ENCODE measurements at places on chromosomes 1 and 21.

DNA sequence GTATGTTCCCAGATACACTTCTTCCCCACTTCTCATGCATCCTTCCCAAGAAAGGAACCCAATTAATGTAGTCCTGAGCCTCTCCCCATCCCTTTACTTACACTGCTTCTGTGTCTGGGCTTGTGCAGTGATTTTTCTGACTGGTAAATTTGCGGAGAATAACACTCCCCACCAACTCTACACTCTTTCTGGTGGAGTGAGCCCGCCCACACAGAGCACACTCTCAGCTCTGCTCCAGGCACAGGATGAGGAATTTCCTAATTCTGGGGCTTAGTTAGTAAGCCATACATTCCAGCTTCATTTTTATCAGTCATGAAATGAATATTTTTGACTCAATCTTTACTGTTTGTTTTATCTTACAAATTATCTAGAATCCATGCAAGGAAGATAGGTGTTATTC is 38.6 kb downstream of the FMO4 start:
- DNase-seq = no peak

DNA sequence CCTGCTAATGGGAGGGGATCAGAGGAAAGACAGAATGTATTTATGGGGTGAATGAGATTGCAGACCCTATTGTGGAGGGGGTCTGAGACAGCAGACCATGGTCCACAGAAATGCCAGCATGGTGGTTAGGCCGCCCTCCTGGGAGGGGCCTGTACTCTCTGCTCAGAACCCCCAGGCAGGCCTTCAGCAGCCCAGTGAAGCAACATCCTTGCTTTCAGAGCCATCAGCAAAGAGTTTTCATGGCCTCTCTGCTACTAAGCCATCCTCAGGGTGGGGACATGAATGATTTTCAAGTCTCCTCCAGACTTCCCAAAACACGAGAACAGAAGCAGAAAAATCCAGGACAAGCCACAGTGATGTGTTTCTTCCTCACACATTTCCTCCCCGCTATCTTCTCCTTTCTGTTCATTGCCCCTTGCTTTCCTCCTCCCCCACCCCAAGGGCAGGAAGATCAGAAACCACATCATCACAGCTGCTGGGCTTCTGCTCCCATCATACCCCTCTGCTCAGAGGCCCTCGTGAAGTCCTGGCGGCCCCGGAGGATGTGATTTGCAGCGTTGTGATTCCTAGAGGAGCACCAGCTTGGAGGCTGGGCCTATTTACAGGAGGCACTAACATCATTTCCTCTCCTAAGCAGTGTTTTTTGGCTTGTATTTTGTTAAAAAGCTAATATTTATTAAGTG is 48.0 kb downstream of the ABCA4 start:
- DNase-seq = no peak

- DNase-seq = no peak
Observed at GRCh38 chr21:35475009-35475408, 425.9 kb upstream of the RUNX1 start.

GRCh38 chr1:36408479-36408878 is 10.8 kb upstream of the LSM10 start:
- DNase-seq = no peak

DNA sequence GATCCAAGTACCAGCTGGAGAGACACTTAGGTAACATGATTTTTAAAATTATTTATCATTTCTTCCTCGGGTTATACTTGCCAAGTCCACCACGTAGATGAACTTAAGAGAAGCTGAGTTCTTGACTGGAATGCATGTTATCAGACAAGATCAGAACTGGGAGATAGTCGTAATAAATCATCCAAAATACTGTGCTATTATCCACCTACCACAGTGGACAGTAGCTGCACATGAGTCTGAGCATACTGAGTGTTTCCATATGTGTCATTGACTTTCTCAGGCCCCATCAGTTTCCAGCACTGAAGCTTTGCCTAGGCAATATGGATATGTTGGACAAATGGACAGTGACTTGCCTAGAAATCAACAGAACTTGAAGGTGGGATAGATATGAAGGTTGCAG is 77.9 kb upstream of the RRP15 start:
- no peak for DNase-seq

- DNase-seq = no peak
Observed at GRCh38 chr1:77538956-77539518, 143.4 kb downstream of the ZZZ3 start.

DNA sequence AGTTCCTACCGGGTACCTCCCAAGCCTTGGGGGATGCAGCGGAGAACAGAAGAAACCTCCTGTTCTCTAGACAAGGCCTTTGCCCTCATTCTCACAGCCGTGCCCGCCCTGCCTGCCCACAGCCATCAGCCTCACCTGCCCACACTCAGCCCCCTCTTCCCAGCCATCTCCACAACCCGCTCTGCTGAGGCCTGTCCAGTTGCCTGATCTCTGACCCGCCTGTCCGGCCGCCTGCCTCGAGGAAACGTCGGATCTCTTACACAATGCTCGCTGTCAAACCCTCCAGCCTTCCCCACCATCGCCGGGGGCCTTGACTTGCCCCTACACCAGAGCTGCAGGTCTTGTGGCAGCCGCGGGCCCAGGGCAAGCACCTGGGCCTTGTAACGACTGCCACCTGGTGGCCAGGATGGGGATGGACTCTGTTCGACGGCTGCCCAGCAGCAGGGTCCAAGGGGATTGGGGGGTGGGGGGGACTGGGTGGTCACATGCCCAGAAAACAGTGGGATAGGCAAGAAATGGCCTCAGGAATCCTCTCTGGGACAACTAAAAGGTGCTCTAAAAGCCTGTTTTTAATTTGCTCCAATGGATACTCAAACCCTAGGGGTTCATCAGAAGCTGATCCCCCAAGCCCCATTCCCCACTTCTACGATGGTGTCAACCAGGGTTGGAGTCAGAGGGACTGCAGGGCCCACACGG is 31.0 kb downstream of the SLC45A1 start:
- peak; percentile 60 for DNase-seq

DNA sequence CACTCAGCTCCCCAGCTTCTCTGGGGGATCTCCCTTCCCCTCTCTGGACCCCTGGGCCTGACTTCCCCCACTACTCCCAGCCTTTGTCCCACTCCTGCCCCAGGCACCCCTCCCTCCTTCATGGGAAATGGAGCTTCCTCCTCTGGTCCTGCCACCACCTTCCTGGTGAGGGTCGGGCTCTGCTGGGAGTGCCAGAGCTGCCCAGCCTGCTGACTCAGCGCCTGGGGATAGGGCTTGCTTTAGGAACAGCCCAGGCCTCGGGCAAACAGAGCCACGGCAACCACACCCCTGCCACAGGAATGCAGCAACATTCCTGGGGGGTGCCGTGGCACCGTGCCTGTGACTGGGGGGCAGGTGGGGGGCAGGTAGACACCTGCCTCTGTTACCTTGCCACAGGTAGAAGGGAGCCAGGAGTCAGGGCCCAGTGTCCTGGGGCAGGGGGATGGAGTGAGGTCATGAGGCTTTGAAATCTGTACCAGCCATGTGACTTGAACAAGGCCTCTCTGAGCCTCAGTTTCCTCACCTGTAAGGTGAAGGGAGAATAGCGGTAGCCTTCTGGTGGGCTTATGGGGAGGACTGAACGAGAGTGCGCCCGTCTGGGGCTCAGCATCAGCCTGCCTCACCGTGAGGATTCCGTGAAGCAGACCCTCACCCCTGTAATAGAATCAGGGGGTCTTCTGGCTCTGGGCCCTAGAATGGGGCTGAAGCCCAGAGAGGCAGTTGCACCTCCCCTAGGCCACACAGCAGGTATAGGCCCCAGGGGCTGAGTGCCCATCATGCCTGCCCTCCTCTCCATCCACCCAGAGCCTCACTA is 17.8 kb upstream of the EPHA2 start:
- no peak for DNase-seq

DNA sequence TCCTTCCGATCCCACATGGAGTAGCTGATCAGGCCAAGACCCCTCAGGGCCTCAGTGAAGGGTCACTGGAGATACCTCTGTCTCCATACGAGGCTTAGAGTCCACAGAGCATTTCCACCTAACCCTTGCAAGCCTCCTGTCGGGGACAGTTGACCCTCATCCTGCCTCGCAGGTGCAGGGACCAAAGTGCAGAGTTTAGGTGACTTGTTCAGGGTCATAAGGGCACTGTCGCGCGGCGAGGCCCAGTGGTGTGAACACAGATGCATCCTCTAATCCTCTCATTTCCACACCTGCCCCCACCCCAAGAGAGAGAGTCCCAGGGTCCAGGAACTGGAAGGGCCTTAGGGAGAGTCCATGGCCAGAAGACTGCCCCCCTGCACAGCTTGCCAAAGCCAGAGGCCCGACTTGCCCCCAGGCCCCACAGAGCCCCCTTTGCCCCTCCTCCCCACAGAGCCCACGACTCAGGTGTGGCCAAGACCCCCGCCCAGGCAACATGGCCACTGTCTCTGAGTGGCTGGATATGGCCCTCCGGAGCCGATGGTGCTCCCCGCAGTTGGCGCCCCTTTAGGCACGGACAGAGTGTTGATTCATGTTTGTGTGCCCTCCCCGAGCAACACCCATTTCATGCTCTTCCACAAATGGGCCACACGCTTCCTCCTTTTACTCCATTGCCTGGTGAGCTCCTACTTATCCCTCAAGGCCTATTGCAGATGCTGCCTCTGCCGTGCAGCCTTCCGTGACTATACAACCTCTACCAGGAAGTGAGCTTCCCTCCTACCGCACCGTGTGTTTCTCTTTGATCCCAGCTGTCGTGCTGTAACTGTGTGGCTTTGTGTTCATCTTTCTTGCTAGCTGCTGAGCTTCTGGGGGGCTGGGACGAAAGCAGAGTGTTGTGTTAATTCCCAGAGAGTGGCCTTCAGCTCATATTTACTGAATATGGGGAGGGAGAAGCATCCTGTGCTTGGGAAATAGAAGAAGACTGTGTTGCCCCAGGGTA is 1.7 kb downstream of the TRPM2 start:
- DNase-seq = peak; percentile 27

DNA sequence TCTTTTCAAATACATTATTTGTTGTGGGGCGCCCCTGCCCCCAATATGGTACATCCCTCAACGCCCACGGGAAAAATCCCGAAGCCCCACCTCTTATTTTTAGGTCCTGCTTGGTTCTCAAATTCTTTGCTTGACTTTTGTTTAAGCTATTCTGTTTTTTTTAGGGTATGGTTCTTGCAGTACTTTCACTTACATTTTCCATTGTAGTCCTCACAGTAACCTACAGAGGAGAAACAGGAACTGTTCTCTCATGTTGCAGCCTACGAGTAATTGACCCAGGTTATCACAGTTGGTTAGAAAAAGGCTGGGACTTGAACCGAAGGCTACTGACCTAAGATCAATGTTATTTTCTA is 697 bp upstream of the C21orf91 start:
- no peak for DNase-seq

DNA sequence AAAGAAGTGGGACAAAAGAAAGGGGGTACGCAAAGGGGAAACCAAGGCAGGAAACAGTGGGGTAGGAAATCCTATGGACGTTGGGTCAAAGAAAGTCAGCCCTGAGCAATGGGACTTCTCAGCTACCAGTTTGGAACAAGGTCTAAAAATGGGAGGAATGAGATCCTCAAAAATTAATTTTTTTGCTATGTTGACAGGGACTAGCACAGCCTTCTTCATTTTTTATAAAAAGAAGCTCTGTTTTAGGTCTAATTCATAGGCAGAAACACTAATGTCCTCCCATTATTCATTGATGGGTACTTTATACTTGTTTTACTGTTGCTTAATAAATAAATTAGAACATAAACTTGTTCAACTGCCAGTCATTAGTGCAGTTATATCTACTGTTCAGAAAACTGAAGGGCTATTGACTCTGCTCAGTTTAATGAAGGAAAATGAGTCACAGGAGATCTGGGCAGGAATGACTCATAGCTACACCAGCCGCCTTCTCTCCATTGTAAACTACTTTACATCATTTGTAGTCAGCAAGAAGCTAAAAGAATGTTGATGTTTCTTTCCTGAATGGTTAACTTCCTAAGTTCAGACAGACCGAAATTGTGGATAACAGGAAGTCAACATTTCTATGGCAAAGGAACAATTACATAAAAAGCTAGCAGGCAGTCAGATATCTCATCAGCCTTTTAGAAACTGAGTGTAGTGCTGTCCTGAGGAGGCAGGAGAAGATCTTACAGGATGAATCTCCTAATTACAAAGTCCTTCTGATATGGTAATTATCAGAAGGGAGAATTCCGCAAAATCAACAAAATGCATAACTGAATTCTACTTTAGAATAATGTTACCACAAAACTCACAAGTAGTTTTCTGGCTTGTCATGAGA is 356.4 kb upstream of the PKN2 start:
- no peak for DNase-seq

DNA sequence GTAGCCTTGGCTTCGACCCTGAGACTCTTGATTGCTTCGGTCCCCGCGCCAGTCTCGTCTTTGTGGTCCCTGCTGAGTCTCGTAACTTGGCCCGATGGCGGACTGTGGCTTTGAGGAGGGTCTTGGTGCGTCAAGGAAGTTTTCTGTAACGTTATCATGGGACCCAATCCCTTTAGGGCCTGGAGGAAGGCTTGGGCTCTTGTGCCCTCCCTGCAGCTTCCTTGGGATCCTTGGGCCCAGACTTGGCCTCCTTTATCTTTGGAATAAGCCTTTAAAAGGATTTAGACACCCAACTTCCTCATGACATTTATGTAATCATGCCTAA is 371 bp downstream of the ZMPSTE24 start:
- no peak for DNase-seq

DNA sequence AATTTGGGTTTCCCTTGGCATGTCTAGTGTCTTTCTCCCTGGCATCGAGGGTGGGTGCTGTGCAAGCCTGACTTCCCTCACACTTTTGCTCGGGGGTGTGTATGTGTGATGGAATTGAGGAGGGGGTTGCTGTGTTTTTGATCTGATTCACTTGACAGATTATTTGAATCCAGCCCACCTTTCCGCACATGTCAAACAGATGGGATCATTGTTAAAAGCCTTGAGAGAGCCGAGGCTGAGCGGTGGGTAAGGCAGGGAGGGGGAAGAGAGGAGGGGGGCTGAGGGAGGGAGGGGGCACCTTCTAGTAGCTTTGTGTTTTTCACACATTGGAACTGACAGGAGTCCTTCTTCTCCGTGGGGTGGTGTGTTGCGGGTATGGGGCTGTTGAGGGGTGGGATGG is 90.0 kb downstream of the PAPPA2 start:
- DNase-seq = no peak

DNA sequence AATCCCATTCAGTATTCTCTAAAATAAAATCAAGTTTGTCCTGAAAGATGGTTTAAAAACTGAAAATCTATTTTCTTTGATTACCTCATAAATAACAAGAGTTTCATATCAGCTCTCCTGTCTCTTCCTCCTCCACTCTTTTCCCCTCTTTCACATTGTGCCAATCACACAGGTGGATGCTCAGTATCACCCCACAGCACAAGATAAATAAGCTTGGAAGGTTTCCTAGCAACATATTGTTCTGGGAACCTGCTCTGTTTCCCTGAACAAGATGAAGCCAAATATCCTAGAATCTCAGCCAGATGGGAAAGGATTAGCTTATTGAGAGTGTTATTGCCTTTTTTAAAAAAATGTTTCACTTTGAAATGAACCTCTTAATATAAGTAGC is 45.7 kb upstream of the CACYBP start:
- no peak for DNase-seq

DNA sequence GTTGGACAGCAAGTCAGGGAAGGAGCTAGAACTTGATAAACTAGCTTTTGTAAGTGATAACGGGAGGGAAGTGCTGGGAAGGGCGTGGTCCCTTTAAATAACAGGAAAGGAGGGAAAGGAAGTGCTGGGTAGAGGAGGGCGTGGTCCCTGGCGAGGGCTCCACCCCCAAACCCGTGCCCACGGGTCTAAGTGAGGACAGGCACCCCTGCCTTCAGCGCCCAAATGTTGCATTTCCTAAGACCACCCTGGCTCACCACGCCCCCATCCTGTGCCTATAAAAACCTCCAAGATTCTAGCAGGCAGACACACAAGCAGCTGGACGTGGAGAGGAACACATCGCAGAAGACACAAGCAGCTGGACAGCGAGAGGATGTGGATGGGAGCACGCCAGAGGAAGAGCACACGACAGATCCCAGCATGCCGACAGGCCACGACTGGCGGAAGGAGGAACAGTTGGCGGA is 58.5 kb downstream of the PALMD start:
- no peak for DNase-seq

All from CD4-positive, alpha-beta T cell treated with Interleukin-6 at 100 ng/mL for 8 hours (primary cell).